ENCODE measurements at places on chromosomes 16 and 17.
A peak's percentile ranks its signal among the peaks of the same experiment; 100 is the strongest.

DNA sequence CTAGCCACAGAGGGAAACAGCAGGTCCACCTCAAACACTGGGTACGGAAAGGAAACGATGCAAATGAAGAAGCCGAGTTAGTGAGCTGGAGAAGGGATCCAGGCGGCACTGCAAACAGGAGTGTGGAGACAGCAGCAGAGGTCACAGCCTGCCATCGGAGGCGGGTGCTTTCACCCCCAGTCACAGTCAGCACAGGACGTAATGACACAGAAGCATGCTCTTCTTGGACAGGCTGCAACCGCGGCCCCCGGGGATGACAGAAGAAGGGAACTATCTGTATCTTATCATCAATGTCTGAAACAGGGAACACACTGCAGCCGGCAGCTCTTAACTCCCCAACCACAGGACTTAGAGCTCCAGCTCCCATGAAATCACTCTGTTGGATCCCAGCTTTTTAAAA is 16.1 kb upstream of the SLC38A8 start:
- peak; percentile 73 for DNase-seq

- no peak for DNase-seq
Measured at GRCh38 chr17:35171834-35172233, 22.4 kb downstream of the SLC35G3 start.

- DNase-seq = no peak
Measured at GRCh38 chr17:65254166-65254565, 117.0 kb downstream of the RGS9 start.

DNA sequence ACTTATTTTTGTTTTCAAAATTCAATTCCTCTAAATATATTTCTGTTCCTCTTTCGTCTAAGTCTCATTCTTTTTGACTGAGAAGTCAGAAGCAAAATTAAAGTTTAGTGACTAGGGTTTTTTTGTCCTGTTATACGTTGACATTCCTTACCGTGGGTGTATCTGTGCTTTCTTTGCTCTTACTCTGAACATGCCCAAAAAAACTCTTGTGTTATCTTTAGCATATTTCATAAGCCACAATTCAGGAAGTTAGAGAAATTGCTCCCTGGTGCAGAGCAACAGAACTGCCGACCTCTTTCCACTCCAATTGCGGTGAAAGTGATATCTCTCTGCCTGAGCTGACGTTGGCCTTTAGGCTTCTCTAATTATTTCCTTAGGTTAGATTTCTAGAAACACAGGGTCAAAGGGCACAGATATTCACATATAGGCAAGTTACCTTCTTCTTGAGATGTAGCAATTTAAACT is 65.7 kb downstream of the CENPV start:
- no peak for DNase-seq

Data from cardiac septum (tissue), 1 donor.